ENCODE measurements at places on chromosomes 1 and 21.

- no peak for DNase-seq
Measured at GRCh38 chr1:243473227-243474135, 217.6 kb downstream of the SDCCAG8 start.

DNA sequence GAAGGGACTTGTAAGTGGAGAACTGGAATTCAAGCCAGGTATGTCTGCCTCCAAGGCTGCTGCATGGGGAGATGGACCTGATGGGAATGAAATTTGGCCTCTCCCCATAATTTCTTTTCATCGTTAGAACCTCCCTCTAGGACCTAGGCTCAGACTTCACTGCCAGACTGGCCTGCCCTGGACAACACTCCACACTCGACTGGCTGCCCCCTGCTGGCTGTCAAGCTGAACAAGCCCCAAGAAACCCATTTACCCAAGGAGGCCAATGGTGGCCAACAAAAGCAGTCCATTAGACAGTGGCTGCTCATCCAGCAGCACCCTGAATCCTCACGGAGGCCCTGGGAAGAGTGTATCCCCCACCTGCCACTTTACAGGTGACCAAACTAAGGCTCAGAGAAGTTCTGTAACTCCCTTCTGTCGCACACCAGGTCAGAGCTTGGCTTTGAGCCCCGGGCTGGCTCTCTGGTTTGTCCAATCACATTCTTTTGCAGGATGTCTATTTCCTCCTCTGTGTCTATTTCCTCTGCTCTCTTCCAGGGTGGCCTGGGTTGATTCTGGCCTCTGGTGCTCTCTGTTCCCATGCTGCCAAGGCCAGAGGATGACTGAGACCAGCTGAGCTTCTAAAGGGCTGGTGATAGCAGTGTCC is 3.8 kb downstream of the RNF186 start:
- DNase-seq: no peak

DNA sequence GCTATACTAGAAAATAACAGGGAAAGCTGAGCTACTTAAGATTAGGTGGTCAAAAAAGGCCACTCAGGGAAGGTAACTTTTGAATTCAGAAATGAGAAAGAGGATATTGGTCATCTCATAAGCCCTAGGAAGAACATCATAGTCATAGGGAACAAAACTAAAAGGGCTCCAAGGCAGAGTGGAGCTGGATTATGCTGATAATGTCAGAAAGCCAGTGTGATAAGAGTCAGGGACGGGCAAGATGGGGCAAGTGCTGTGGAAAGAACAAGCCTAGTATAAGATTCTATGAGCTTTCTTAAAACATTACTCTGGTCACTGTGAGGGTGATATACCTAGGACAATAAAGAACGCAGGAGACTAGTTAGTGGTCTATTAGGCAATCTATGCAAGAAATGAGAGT is 106.6 kb downstream of the DUSP10 start:
- DNase-seq: no peak

GRCh38 chr1:88228114-88228513 is 456.0 kb upstream of the PKN2 start:
- no peak for DNase-seq

DNA sequence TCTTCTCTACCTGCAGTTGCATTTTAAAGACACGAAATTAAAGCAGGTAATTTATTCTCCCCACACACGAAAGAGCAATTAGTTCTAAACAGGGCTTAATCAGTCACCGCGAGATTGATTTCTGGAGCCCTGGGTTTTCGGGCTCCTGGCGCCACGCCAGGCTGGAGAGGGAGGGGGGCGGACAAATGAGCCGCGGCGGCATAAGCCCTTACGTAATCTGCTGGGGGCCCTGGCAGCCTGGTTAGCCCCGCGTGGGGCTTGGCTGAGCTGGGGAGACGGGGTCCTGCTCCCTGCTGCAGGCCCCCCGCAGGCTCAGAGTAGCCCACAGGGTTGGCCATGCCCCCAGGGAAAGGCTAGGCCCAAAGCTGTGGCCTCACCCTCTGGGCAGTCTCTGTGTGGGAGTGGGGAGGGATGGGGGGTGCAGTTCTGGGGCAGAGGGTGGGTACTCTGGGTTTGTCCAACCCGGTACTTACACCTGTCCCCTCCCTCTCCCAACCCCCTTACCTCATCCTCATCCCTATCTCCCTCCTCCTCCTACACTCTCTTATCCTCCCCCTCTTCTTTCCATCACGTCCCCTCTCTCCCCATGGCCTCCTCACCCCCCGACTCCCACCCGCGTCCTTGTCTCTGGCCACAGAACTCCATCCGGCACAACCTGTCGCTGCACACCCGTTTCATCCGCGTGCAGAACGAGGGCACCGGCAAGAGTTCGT is 19.9 kb downstream of the FOXO6 start:
- no peak for DNase-seq

- no peak for DNase-seq
Measured at GRCh38 chr1:74611887-74612286, 61.7 kb downstream of the ERICH3 start.

- DNase-seq: no peak
Measured at GRCh38 chr1:184030433-184031091, 7.0 kb downstream of the COLGALT2 start.

- no peak for DNase-seq
Measured at GRCh38 chr1:218249338-218250140, 35.6 kb upstream of the RRP15 start.

Measured in brain pericyte (primary cell).